HCEC 1CT (cell line): ENCODE measurements at places on chromosomes 5 and 9.

DNA sequence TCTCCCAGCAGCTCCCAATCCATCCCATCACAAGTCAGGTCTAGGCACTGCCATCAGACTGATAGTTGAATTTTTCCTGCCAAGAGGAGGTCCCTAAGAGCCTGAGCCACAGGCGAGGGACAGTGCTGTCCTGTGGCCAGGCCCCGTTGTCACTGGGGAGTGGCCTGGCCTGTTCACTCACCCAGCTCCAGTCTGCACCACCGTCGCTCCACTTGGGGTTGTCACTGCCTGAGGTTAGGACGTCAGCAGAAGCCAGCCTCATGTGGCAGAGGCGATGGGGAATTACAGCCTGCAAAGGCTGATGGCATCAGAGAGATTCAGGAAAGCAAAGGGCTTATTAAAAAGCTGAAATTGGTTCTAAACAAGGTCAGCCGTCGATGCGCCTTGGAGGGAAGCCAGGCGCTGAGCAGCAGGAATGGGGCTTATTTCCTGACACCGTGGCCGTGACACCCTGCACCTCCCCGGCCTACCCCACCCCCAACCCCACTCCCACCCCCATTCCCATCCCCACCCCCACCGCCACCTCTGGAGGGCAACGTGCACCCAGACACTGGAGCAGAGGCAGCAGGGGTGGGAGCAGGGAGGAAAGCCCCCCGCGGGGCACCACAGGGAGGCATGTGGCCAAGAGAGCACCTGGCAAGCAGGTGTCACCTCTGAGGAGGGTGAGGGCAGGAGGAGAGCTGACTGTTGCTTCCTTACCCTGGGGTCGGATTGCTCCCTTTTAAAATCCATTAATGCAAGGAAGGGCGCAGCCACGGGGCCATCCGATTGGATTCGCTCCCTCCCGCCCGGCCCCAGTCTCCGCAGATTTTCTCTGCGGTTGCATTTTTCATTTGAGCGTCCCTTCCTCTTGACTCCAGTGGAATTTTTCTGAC lies 3.1 kb upstream of the DBH start:
- no peak for DNase-seq

DNA sequence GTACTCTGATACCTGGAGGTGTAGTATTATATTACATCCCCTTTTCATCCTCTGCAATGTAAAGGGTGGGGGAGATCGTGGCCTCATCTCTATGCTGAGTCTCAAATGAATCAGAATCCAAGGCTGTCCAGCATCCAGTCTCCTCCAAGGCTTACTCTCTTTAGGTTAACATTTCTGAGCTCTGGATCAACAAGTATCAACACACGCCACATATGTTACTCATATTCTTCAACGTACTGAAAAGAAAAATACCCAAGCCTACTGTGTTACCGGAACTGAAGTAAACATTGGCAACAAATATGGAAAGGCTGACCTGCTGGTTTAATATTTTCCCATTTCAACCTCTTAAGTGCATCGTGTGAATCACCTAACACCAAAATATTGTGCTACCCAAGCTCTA lies 241.8 kb downstream of the GAS1 start:
- peak; percentile 35 for DNase-seq

DNA sequence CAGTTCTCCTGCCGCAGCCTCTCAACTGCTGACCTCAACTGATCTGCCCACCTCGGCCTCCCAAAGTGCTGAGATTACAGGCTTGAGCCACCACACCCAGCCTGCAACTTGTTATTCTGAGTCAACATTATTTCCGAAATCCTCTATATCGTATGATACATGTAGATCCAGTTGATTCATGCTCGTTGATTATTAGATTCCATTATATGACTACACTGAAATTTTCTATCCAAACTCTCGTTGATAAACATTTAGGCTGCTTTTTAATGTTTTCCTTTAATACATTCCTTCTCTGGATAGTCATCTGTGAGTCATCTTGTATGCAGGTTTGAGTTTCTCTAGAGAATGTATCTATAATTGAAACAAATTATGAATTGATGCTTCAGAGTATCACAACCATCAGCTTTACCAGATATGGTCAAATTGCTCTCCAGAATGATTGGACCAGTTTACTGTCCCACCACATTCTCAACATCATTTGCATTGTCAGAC lies 4.1 kb downstream of the CDK7 start:
- DNase-seq: peak; percentile 96

DNA sequence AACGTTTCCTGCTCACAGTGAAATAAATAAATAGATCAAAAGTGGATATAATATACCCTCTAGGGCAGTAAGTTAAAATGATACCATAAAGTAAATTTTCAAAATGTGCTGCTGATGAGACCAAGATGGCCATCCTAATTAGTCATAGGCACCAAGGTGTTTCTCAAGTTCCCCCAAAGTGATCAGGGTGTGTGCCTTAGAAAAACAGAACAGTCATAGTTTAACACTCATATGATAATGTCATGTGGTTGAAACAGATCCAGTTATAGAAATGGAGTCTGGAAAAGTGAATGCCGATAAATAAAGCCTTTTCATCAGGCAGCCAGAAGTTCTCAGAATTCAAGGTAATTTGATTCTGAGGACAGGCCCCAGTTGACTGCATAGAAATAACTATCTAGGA lies 161.5 kb upstream of the CDKN2B start:
- peak; percentile 54 for DNase-seq

- no peak for DNase-seq
Observed at GRCh38 chr5:150107909-150108447, 21.6 kb upstream of the CSF1R start.

DNA sequence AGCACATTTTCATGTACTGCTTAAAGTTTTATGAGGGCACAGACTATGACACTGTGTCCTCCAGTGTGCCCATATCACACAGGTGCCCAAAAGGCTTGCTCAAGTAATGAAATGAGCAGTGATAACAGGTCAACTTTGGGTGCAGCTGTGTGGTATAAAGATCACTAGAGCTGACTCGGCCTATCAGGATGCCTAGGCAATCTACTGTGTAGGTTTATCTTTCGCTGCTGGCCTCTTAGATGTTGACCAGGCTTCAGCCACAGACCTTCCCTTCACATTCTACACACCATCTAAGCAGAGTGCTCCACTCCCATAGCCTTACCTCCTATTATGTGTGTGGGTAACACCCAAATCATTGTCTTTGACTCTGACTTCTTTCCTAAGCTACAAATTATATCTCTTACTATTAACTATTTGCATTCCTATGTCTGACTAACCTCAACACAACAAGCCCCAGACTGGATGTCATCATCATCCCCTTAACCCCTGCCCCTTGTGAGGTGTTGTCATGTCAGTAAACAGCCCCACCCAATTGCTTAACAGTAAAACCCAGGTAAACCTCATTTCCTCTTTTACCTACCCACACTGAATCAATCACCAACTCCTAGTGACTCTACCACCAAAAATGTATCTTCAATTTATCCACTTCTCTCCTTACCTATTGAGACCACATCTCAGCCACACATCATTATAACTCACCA lies 2.5 kb downstream of the SREK1IP1 start:
- peak; percentile 38 for DNase-seq

DNA sequence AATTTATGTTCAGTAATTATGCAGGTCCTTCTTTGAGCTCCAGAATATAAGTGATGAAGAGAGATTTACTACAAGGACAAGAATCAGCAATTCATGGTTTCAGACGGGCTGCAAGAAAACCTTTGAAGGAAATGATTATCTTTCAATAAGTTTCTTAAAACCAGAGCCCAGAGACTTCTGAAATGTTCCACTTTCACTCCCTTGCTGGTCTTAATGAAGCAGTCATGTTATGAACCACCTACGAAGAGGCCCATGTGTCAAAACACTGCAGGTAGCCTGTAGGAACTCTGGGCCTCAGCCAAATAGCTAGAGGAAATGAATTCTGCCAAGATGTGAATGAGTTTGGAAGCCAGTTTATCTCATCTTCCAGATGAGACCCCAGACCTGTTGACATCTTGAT lies 505.9 kb upstream of the MEF2C start:
- no peak for DNase-seq

- DNase-seq: no peak
Observed at GRCh38 chr5:116938488-116938887, 363.9 kb upstream of the SEMA6A start.

- peak; percentile 49 for DNase-seq
Observed at GRCh38 chr9:126228781-126229444, 97.7 kb upstream of the MVB12B start.

DNA sequence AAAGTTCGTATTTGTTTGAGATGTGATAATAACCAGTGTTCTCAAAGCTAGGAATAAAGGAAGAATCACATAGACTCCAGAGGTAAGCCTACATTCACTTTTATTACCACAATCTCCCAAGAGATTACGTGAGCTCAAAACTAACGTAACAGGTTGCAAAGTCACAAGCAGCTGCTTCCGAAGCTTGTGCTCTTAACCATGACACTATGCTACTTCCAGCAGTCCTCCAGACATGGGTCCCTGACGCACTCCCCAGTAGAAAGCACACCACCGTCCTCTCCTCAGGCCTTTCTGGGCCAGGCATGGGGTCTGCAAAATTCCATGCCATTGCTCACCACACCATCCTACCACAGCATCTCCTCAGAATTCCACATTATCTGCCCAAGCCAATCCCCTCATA lies 84.6 kb downstream of the PAX5 start:
- no peak for DNase-seq
